ENCODE measurements at places on chromosomes 13 and 19.
A peak's percentile ranks its signal among the peaks of the same experiment; 100 is the strongest.

DNA sequence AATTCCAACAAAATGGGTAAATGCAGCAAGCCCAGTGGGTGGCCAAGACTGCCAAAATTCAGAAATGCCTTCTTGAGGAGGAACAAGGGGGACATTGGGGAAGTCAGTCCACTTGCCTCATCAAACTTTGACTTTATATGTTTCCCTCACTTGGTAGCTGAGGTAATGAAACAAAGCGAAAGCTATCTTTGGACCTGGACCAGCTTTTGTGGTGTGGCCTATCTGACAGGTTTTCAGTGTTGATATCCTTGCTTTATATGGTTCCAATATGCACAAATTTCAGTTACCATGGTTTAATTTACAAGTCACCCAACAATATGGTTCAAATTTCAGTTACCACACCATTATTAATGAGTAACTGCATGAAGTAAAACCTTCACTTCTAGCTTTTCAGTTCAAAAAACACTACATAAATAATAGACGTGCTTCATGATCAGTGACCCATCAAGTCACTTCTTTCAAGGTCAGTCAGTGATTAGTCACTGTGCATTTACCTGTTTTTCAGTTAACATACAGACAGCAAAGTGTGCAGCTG is 17.7 kb upstream of the POU4F1 start:
- DNase-seq: no peak

- DNase-seq: peak; percentile 20
Observed at GRCh38 chr13:113837560-113838355, 26.1 kb downstream of the GAS6 start.

DNA sequence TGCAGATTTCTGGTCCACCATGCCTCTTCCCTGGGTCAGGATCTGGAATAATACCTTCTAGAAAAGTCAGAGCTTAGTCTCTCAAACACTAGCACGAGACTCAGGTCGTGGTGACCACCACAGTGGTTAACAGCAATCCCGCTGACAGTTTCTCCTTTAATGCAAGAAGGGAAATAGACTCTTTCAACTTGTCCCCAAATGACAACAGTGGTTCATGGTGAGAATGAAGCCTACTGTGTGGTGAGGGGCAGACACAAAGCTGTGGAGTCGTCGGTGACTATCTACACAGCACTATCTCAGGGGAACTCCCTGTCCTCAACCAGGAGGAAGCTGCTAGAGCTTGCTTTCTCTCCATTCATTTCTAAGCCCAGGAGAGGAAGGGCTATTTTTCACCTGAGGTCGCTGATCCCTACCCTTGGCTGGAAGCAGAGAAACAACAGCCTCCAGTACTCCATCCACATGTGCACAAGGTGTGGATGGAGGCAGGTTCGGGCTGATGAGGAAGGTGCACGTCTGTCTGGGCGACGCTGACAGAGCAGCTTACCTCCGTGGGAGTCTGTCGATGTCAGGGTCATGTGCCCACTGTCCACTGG is 72.4 kb downstream of the STK24 start:
- no peak for DNase-seq

DNA sequence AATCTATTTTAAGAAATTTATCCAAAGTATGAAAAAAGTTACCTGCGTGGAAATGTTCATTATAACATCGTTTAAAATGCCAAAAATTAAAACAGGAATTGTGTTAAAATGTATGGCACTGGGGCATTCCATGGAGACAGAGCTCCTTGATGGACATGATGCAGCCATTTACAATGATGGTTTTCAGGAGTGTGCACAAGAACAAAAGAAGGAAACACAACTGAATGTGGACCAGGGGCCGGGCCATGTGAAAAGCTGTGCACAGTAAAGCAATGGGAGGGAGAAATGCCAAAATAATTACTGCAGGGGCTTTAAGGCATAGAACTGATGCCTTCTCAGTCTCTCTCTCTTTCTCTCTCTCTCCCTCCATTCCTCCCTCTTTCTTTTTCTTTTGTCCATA is 115.0 kb downstream of the ZNF536 start:
- DNase-seq: no peak

DNA sequence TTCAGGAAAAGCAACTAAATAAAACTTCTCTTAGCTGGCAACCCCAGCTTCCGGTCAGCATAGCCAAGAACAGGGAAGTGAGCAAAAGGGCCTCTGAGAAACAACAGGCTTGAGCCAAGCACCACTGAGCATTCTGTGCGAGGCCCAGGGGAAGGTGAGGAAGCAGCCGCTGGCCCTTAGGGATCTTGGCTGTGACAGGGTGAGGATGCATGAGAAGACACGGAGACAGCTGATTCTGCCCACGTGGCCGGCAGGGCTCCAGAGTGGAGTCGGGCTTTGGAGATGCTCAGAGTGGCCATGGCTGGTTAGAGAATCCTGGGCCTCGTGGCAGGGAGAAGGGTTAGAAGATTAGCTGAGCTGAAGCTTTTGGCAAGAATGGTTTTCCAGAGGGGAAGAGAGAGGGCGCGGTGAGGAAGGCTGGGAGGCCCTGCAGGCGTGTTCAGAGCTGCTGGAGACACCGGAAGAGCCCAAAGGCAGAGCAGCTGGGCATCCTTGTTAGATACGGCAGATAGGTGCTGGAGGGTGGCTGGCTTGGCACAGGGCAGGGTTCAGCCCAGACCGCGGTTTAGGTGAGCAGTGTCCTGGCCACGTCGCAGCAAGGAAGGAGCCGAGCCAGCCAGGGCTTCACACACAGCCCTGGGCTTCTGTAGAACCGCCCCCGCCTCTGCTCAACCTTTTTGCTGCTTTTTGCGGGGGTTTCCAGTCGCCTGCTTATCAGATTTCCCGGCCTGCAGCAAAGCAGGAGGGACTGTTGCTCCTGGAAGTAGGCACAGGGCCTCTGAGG is 17.3 kb downstream of the UPF1 start:
- DNase-seq: peak; percentile 84
